H1 (cell line): ENCODE measurements at places on chromosomes 3 and 15. TPM values are rescaled to one million over a fixed set of nuclear protein-coding genes. Genes with fewer than 3 reads are reported as not detected.

Gene KY
- total RNA-seq: not detected in 2 replicates

DNA sequence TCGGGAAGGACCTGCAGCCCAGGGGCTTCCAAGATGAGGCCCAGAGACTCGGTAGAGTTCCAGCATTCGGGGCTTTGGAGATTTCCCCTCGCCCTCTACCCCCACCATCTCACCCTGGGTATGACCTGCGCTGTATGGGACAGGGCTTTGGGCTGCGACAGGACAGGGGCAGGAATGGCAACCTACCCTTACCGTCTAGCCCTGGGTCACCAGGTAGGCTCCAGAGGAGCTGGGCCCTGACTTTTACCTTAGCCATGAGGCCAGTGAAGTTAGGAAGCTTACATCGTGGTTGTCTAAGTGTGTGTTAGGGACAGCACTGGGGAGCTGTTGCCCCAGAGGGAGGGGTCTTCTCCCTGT is 683 bp downstream of the PPM1M start:
- H3K4me1 ChIP-seq: peaks cover 9% of the 10 kb centered on the region
- H3K27ac ChIP-seq: no peak overlapping the region
- H3K27me3 ChIP-seq: peaks cover 34% of the 10 kb centered on the region
- H3K4me3 ChIP-seq: peak overlapping the region; percentile 47

DNA sequence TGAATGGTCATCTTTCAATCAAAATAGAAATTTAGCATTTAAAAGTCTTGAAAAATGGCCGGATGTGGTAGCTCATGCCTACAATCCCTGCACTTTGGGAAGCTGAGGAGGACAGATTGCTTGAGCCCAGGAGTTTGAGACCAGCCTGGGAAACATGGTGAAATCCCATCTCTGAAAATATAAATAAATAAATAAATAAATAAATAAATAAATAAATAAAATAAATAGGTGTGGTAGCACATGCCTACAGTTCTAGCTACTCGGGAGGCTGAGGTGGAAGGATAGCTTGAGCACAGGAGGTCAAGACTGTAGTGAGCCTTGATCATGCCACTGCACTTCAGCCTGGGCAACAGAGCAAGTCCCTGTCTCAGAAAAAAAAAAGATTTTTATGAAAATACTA is 25.9 kb downstream of the SLC30A4 start:
- no peaks in the 10 kb centered on the region for H3K36me3 ChIP-seq
- no peak overlapping the region for H3K27ac ChIP-seq
- no peaks in the 10 kb centered on the region for H3K27me3 ChIP-seq

Gene LINGO1
- 56.4 and 57.1 TPM in 2 replicates for total RNA-seq

Gene GLDN
- 0.44 and 0.50 TPM in 2 replicates for total RNA-seq
